ENCODE measurements at places on chromosomes 3 and 15. TPM values are rescaled to one million over a fixed set of nuclear protein-coding genes. Genes with fewer than 3 reads are reported as not detected.
A peak's percentile ranks its signal among the peaks of the same experiment; 100 is the strongest.

FOXB1 gene
- total RNA-seq, result not detected

DNA sequence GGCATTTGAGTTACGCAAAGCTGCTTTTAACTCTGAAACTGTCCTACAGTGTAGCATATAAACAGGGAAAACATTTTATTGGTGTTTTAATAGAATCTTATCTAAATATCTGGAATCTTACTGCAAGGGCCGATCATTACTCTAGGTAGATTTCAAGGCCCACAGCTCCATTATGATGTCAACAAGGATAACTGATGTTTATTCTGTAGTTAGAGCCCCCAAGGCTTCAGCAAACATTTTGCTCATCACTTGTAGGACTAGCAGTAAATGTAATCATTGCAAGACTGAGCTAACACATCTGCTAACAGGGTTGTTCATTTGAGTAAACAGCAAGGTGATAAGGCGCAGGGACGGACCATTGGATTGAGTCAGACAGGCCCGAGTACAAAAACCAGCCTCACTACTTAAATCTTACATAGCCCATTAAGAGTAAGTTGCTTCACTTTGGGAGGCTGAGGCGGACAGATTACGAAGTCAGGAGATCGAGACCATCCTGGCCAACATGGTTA is 332.5 kb upstream of the TPRG1 start:
- no peaks in the 10 kb centered on the region for H3K27me3 ChIP-seq
- H3K4me3 ChIP-seq, result no peak overlapping the region
- H3K27ac ChIP-seq, result no peak overlapping the region
- H3K4me1 ChIP-seq, result no peaks in the 10 kb centered on the region

MINDY4B gene
- total RNA-seq, result not detected

GRCh38 chr3:99686955-99687612 is 48.7 kb downstream of the COL8A1 start:
- peak; percentile 71 for DNase-seq
- H3K36me3 ChIP-seq, result no peaks in the 10 kb centered on the region
- no peaks in the 10 kb centered on the region for H3K27me3 ChIP-seq
- H3K4me3 ChIP-seq, result no peak overlapping the region
- peaks cover 6% of the 10 kb centered on the region for H3K4me1 ChIP-seq

RTP4 gene
- 5.6 TPM for total RNA-seq

HYAL2 gene
- total RNA-seq, result 303 TPM

GMPS gene
- 41.2 TPM for total RNA-seq

DNA sequence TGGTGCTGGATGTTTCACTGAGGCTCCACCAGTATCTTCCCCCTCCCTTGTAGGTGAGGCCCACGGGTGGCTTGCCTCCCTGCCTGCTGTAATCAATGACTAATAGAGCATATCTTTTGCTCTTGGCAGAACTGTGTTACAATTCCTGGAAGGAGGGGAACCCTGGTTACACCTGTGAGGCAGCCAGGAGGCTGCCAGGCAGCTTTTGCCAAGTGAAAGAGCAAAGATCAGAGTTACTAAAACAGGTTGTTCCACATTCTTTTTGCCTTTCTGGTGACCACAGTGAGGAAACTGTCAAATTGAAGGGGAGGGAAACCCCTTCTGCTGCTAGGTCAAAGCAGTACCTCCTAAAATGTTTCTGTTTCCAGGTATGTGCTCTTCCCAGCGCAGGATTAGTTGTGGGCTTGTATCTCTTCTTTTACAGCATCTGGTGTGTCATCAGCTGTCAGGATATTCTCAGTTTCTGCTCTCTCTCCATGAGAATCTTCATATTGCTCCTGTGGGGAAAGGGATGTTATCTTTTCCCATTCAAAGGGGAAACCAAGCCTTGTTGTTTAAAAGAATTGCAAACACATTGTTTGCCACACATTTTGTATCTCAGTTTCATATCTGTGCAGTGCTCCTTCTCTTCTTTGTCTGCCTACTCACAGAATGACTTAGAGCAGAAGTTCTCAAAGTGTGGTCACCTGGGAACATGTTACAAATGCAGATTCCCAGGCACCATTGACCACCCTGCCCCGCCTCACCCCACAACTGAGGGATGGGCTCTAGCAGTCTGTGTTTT is 137.4 kb upstream of the UMPS start:
- DNase-seq, result peak; percentile 72
- no peak overlapping the region for H3K4me3 ChIP-seq
- no peaks in the 10 kb centered on the region for H3K27me3 ChIP-seq
- no peaks in the 10 kb centered on the region for H3K36me3 ChIP-seq
- H3K27ac ChIP-seq, result no peak overlapping the region

Measured in upper lobe of right lung (tissue), 1 donor.